Fibroblast of skin of abdomen (primary cell): ENCODE measurements at places on chromosomes 1 and 21.
A peak's percentile ranks its signal among the peaks of the same experiment; 100 is the strongest.

DNA sequence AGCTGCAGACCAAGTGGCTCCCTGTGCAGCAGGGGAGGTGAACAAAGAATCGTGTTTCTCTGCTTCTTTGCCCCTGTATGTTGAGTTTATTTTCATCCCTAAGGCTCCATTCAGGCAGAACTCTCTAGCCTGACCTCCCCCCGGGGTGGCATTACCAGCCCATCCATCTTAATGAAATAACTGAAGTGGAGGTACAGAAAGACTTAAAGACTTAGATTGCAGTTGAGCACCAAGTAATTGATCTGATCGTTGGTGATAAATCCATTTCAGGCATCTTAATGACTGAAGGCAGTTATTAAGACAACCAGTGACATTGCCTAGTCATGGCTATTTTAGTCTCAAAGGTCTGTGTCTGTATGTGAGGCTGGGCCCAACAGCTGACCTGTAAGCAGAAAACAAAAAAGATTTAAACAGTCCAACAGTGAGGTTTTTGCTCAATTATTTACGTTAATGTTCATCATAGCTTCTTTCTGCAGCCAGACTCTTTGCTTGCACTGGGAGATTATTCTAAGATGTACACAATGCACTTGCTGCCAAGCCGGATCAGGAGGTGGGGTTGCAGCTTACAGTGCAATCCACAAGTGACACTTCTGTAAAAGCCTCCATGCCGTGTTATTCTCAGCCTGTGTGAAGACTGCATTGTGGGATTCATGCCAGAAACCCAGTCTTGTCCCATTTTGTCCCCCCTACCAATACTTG lies 363.0 kb upstream of the DUSP10 start:
- DNase-seq: no peak

DNA sequence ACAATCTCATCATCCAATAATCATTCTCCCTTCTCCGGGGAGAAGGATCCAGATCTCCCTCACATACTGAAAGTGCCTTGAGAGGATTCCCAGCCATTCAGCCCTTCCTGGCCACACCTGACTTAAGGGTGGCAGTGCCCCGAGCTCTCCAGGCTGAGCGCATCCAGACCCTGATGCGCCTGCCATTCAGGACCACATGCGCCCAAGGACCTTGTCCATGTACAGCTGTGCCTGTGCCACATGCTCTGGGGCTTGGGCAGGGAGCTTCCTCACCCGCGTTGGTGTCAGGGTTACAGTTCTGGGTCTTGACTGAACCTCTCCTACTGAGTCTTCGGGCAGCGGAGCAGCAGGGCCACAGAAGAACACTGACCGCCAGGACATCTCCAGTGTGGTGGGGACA lies 121.1 kb downstream of the KIAA0319L start:
- DNase-seq: no peak

DNA sequence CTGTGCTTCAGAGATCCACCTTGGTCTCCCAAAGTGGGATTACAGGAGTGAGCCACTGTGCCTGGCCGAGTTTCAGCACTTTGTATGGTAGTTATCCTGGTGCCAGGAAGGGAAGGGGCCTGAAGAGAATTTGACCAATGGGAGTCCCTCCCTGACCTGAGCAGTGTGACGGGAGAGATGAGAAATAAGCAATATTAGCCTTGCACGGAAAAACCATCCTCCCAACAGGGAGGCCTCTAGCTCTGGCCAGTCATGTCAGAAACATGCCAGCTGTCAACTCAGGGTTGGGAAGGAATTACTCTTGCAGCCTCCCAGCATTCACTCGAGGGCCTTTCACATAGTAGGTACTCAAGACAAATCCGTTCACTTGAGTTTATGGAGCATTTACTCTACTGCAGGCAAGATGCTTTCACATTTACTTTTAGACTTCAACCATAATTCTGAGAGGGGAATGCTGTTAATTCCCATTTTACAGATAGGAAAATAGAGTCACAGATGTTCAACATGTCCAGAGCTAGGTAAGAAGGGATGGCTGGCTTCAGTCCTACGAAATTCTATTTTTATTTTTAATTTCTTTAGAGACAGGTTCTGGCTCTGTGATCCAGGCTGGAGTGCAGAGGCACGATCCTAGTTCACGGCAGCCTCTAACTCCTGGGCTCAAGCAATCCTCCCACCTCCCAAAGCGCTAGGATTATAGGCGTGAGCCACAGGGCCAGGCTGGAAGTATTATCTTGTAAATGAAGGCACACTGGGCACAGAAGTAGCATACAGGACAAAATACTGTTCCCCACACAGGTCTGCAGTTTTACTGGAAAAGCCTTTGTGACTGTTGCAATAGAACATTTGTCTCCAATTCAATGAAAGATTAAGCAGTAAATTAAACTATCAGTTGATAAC lies 3.2 kb upstream of the ATP13A2 start:
- no peak for DNase-seq

GRCh38 chr1:86868477-86868876 lies 45.4 kb downstream of the SELENOF start:
- peak; percentile 2 for DNase-seq

DNA sequence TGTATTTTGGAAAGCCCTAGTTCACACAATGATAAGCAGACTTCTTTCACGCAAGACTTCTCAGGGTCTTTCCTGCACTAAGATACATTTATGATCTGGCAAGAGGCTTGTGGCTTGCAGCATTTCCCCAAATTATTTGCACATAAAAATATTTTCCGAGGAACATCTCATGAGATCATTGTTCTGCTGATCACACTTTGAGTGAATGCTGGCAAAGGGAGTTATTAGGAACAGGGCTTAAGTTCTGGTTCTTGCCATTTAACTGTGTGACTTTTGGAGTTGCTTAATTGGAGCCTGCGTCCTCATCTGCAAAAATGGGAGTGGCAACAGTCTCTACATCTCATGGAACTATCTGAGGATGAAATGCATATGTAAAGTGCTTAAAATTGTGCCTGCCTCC lies 50.2 kb downstream of the GADD45A start:
- no peak for DNase-seq

DNA sequence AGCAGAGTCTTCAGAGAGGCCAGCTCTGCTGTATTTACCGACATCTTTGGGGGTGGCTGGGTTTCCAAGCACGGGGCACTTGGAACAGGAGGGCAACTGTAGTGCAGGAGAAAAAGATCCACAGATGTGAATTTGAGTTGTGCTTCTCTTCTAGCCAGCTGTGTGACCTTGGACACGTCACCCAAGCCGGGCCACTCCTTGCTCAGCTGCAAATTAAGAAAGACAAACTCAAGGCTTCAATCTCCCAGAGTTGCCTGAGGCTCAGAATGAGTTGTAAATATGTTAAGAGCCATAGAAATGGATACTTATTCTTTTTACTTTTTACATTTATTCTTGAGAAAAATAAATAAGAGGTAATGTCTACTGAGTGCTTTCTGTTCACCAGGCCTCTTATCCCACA lies 24.3 kb downstream of the GRIK3 start:
- no peak for DNase-seq

GRCh38 chr1:27650539-27651175 lies 15.7 kb upstream of the FGR start:
- peak; percentile 82 for DNase-seq

DNA sequence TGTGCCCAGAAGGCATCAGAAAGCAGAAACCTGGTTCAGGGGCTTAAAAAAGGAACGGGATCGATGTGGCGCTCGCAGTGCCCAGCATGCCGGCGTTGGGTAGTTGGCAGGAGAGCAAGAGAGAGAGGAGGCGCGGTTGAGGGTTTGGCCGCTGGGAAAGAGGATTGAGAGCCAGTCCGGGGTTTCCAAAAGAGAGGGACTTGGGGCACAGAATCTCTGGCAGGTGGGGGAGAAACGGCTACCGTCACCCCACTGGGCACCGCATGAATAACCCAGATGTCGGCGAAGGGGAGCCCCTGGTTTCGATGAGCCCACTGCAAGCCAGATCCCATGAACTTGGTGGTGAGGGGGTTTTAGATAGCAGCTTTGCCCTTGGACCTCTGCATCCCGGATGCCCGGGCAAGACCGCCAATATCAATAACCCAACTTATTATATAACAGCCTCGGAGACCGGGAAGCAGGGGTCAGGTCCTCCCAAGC lies 60.4 kb upstream of the ACOT11 start:
- no peak for DNase-seq

DNA sequence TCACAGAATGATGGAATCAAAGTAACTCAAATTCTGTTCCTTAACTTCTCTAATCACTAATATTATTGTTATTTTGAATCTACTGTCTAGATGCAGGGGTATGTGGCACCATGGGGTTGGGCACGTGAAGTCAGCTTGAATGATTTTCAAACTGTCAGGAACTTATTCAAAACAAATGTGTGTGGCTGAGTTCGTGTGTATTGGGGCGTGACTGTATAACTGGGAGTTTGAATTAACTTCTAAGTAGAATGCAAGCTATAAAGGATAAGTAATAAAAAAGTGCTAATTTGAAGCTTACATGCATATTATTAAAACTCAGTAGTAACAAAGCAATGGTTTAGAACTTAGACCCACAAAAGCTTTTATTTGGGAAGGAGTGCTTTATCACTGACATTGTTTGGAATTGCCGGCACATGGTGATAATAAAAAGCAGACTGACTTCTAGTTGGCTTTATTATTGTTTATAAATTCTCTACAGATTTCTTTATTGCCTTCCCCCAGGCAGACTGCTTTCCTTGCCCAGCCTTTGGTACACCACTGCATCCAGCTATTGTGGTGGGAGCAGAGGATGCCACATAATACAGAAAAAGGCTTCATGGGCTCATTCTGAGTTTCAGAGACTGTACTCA lies 84.3 kb downstream of the TENT5C start:
- no peak for DNase-seq

DNA sequence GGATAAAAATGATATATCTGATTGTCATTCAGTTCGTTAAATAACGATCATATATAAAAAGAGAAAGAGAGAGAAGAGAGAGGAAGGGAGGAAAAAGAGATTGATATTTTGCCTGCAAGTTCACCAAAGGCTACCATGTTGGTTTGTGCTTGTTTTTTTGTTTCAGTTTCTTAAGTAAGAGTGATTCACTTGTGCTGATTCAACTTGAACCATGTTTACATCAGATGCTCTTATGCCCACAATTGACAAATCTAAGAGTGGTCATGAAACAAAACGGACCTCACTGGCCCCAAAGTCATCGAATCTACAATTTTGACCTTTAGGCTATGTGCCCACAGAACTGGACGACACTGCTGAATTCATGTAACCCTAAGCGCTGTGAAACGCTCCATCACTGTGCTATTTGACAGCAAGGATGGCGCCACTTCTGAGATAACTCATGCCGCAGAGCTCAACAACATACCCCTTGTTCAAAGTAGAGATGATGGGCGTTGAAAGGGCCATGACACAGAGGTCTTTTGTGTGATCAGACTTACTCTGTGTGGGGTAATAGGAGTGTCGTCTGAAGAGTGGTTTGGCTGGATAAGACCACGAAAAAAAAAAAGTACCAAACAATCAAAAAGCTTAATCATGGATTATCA lies 481.4 kb downstream of the SETD4 start:
- peak; percentile 31 for DNase-seq

DNA sequence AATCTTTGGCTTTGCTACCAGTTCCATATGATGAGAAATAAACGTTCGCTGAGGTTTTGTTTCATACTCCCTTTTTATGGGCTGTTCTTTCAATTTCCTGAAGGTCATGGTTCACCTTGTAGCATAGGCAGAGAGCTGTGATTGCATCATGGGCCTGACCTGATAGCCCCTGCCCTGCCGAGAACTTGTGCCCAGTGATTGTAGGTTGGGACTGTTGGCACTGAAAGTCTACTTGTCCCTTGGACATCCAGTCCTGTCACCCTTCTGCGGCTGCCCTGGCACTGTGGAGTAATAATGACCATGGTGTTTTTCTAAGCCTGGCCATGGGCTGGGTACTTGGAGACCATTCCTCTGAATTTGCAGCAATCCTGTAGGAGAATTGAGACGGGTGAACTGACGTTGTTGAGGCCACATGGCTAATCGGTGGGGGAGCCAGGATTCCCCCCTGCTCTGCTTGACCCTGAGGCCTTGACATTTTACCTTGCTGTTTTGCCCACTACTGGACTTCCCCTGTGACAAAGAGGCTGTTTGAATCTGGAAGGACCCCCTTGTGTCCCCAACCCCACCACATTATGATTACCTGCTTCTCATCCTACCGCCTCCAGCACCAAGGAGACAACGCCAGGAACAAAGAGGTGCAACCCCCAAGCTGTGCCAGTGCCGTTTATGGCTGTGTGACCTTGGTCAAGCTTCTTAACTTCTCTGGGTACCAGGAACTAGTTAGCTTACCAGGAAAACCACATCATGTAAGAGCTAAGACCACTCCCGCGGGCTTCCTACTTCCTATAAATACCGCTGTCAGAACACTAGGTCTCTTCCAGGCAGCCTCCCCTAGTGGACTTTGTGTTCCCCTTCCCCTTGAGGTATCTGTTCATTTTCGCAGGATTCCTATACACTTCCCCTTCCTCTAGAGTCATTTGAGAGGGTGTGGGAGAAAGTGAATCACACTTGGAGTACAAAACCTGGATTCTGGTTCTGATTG lies 23.4 kb downstream of the SESN2 start:
- DNase-seq: no peak

DNA sequence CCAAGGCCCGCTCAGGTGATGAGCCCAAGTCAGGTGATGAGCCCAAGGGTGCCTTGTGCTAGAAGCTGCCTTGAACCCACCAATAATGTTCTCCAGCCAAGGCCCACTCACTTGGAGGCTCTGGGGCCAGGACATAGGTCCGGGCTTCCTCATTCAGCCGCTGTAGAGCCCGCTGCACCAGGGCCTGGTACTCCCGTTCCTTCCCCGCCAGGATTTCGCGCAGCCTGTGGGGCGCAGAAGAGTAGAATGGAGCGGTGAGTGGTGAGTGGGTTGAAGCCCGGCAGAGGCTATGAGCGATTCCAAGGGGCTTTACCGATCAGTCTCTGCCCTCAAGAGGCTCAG lies 10.5 kb downstream of the MAP3K6 start:
- no peak for DNase-seq

DNA sequence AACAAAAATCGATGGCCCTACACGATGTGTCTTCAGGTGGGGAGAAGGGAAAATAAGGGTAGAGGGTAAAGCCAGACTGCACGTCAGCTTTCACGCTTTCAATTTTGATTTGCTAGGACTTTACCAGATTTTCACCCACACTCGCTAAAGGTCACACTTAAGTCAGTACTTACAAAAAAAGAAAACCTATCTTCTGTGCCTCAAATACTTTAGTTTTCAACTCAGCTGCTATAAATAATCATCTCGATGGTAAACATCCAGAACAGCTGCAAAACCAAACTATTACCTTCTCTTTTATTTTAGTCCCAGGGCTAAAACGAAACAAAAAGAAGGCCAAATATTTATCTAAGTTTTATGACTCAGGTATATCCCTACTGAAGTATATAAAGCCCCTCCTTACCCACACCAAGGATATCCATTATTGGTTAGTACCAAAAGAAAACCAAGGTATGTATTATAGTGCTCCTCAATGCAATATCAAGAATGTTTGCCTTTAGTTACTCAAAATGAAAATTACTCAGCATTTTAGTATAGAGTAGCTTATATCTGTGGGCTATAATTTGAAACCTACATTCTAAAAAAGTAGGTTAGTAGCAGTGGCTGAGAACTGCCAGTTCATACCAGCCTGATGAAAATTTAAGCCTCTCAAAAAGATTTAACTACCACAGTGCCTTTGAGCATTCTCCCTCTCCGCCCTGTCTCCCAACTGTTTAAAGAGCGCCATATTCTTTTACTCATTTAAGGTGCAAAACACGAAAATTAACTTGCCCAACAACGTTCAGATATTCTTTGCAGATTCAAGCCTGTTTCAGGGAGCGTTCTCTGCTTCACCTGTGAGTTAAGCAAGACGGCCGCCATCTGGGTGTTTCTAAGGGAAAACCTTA lies 1.5 kb downstream of the CSDE1 start:
- no peak for DNase-seq
